ENCODE measurements at places on chromosomes 2 and 18. TPM values are rescaled to one million over a fixed set of nuclear protein-coding genes. Genes with fewer than 3 reads are reported as not detected.

DNA sequence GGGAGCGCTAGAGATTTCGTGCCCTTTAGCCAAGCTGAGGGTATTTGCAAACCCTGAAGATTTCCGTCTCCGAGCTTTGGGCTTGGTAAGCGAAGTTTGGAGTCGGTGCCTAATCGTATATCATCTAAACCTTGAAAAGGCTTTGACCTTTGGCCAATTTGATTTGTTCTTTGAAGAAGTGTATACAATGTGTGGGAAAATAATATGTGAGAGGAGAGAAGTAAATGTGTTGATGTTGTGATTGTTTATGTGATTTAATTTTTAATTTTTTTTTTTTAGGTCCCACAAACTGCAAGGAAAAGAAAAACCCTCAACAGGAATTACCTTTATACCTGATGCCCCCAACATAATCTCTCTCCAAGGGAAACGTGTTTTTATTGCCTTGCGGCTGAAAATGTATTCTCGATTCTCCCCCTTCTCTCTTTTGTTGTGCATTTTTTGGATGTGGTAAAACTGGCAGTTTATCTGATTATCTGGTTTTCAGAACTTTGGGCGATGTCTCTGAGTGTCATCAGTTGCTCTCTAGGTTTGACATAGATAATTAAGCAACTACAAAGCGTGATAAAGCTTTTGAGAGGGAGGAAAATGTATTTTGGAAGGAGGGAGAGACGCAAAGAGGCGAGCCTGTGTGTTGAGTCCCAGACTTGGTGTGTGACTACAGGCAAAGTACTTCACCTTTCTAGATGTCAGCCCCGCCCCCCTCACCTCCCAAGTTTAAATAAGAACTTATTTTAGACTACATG is 912 bp upstream of the FBXO11 start:
- no peaks in the 10 kb centered on the region for H3K36me3 ChIP-seq
- H3K4me1 ChIP-seq = peaks cover 31% of the 10 kb centered on the region
- H3K27me3 ChIP-seq = no peaks in the 10 kb centered on the region
- peak; percentile 70 for DNase-seq

- H3K27ac ChIP-seq = no peak overlapping the region
- no peaks in the 10 kb centered on the region for H3K4me1 ChIP-seq
- H3K4me3 ChIP-seq = no peak overlapping the region
- DNase-seq = no peak
Observed at GRCh38 chr2:174282441-174282840, 34.1 kb upstream of the OLA1 start.

GRCh38 chr2:46852598-46852997 is 63.0 kb downstream of the MCFD2 start:
- no peaks in the 10 kb centered on the region for H3K36me3 ChIP-seq
- no peak for DNase-seq
- no peak overlapping the region for H3K4me3 ChIP-seq
- H3K27me3 ChIP-seq = no peaks in the 10 kb centered on the region
- no peaks in the 10 kb centered on the region for H3K4me1 ChIP-seq
- H3K27ac ChIP-seq = no peak overlapping the region

DNA sequence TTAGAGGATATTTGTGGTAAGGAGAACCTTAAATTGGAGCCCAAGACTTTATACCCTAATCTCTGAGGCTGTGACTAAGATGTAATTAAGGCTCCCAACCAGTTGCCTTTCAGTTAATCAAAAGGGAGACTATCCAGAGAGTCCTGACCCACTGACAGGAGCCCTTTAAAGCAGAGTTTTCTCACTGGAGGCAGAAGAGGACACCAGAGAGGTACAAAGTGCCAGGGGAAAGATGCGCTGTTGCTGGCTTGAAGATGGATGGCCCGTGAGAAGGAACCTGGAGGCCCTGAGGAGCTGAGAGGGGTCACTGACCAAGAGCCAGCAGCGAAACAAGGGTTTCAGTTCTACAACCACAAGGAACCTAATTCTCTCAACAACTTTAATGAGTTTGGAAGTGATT is 137.3 kb downstream of the TMEM131 start:
- no peaks in the 10 kb centered on the region for H3K4me1 ChIP-seq
- H3K4me3 ChIP-seq = no peak overlapping the region
- no peaks in the 10 kb centered on the region for H3K27me3 ChIP-seq
- no peak overlapping the region for H3K27ac ChIP-seq

Gene G6PC2
- total RNA-seq = not detected

Gene TANC1
- total RNA-seq = 0.50 TPM

Gene EVX2
- not detected for total RNA-seq

- H3K27ac ChIP-seq = no peak overlapping the region
- no peak for DNase-seq
- H3K36me3 ChIP-seq = no peaks in the 10 kb centered on the region
- H3K4me1 ChIP-seq = no peaks in the 10 kb centered on the region
Observed at GRCh38 chr2:238834982-238835381, 12.9 kb upstream of the TWIST2 start.

Gene UGT1A3
- not detected for total RNA-seq

DNA sequence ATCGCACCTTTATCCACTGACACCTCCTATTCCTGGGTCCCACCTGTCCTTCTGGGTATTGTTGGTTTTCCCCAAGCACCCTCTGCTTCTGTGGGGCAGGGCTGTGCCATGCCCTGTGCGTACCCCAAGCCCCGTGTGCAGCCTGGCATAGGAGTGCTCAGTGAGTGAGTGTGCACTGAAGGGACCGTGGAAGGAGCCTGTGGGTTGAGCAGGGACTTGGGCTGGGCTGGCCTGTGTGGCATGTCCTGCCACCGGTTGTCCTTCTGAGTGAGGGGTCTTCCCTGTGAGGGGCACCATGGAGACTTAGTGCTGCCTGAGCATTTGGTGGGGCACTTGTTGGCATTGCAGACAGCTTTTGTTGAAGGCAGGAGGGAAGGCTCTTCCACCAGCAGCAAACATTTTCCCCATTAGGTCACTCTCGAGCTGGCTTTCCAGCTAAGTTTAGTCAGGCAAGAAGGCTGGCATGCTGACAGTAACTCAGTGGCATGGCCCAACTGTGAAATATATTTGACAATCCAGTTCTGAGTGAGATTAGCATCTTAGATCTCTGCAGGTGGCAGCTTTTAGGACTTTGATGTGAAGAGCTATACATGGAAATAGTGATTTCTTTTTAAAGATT is 64.7 kb downstream of the LPIN1 start:
- peaks cover 45% of the 10 kb centered on the region for H3K36me3 ChIP-seq
- no peak for DNase-seq
- H3K27me3 ChIP-seq = no peaks in the 10 kb centered on the region
- no peak overlapping the region for H3K27ac ChIP-seq
- no peak overlapping the region for H3K4me3 ChIP-seq

DNA sequence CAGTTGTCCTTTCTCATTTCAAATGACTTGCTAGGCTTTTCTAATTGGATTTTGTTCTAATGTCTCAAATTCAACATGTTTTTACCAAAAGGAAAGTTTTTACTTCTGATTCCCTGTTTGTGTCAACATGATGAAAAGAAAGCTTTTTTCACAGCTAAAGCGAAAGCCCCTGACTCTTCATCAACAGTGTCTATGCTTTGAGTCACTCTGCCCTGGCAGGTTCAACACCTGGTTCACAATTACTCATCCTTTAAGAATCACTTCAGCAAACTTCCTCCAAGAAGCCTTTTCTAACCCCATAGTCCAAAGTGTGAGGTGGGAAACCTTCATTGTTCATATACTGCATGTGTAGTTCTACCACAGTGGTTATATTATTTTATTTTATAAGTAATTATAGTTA is 7.6 kb upstream of the DSG2 start:
- no peak overlapping the region for H3K27ac ChIP-seq
- H3K4me3 ChIP-seq = no peak overlapping the region
- no peaks in the 10 kb centered on the region for H3K27me3 ChIP-seq
- H3K4me1 ChIP-seq = no peaks in the 10 kb centered on the region
- no peak for DNase-seq

DNA sequence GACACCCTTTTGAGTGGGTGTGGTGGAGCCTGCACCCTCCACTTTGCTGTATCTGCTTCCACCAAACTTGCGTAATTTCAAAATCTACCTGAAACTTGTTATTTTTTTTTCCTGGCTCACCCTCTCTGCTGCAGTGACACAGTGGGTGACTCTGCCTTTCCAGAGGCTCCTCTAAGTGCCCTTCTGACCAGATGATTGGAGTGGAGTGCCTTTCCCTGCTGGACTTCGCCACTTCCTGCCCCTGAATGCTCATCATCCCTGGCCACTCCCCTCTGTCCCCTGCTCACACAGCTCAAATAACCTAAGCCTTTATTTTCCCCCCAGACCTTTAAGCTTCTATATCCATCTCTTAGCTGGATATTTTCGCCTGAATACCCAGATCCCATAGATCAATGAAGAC is 777.5 kb upstream of the ID2 start:
- no peaks in the 10 kb centered on the region for H3K27me3 ChIP-seq
- H3K36me3 ChIP-seq = no peaks in the 10 kb centered on the region
- no peaks in the 10 kb centered on the region for H3K4me1 ChIP-seq
- no peak overlapping the region for H3K4me3 ChIP-seq
- DNase-seq = no peak

Gene PLA2R1
- not detected for total RNA-seq

- no peaks in the 10 kb centered on the region for H3K36me3 ChIP-seq
- H3K27me3 ChIP-seq = no peaks in the 10 kb centered on the region
- H3K4me1 ChIP-seq = no peaks in the 10 kb centered on the region
- no peak overlapping the region for H3K4me3 ChIP-seq
- DNase-seq = no peak
Observed at GRCh38 chr2:225074366-225074765, 32.1 kb upstream of the DOCK10 start.

Gene PCARE
- not detected for total RNA-seq

- DNase-seq = no peak
- H3K27me3 ChIP-seq = no peaks in the 10 kb centered on the region
- no peaks in the 10 kb centered on the region for H3K36me3 ChIP-seq
- no peak overlapping the region for H3K27ac ChIP-seq
Observed at GRCh38 chr18:1103537-1103936, 198.9 kb downstream of the ADCYAP1 start.

GRCh38 chr2:33288011-33288410 is 188.4 kb upstream of the RASGRP3 start:
- H3K27me3 ChIP-seq = no peaks in the 10 kb centered on the region
- DNase-seq = no peak
- no peak overlapping the region for H3K4me3 ChIP-seq
- no peaks in the 10 kb centered on the region for H3K36me3 ChIP-seq
